ENCODE measurements at places on chromosomes 1 and 21.

DNA sequence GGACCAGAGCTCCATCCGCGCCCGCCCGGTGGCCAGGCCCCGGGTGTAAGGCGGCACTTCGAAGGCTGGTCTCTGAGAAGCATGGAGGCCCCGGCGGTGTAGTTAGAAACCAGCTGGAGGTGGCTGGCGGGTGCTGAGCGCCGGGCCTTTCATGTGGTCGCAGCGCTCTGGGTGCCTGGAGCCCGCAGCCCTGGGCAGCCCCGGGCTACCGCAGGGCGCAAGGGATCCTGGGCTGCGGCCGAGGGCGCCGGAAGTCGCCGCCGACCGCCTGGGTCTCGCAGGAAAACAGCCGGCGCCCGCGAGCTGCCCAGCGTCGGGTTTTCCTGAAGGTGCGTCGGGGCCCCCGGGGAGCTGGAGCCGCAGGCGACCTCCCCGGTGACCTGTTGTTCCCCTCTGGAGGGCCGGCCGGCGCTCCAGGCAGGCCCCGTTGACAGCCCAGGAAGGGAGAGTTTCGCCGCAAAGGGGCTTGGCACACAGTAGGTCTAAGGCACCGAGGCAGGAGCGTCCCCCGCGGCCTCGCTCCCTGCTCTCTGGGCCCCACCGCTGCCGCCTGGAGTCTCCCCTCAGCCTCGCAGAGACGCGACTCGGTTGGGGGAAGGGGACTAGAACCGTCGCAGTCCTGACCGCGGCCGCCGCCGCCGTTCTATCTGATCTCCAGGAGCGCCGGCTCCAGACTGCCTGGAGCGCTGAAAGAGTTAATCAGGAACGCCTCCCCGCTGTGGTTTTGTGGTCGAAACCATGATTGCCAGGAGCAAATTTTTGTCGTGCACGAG, 2.7 kb downstream of the GRHL3 start:
- DNase-seq: no peak

- no peak for DNase-seq
Observed at GRCh38 chr1:119593805-119594204, 54.3 kb downstream of the ZNF697 start.

DNA sequence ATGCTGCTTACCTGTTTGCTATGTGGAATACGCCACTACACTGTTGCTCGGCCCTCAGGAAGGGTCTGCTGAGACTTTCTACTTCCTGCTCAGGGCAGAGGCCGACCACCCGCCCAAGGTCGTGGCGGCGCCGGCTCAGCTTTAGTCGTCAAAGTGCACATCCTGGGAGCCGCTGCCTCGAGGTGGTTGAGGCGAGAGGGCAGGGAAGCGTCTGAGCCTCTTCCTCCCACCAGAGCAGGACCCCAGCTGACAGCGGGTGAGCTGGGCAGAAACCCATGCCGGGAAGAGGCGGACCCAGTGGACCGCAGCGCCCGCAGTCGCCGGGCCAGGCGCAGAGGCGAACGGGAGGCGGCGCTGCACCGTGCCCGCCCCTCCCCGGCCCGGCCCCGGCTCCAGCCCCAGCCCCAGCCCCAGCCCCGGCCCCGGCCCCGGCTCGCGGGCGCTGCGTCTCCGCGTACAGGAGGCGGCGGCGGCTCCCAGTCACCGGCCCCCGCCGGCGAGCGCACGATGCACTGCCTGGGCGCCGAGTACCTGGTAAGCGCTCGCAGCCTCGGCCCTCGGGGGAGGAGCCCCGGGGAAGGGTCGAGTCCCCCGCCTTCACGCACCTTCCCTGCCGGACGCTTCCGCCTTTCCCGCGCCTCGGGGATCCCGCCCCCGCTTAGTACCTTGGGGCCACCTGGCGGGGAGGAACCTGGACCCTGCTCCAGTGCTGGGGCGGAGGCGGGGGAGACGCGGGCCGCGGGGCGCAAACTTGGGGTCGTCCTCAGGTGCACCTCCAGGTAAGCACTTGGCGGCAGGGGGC, at the start of gene SLC44A3:
Gene SLC44A3, plus strand, starts transcription at position 413 of the 802 bp plus-strand sequence. Its CDS starts 95 bp downstream, at position 508.
- no peak for DNase-seq

GRCh38 chr1:22179197-22179803, 36.4 kb upstream of the WNT4 start:
- DNase-seq: no peak

GRCh38 chr1:59268406-59268805, 28.5 kb upstream of the FGGY start:
- DNase-seq: no peak

DNA sequence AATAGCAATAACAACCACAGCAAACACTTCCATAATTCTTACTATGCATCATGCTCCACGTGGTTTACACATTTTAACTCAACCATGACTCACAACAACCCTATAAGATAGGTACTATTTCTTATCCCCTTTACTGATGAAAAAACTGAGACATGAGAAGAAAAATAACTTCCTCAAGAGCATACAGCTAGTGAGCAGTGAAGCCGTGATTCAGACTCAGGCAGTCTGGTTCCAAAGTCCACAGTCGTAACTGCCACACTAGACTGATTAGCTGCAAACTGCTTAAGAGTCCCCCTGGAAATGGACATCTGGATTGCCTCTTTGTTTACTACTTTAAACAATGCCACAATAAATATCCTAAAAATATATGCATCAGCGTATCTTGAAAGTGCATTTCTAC, 55.7 kb downstream of the PLD5 start:
- no peak for DNase-seq

- DNase-seq: peak; percentile 65
Observed at GRCh38 chr1:32500387-32501209, 35.7 kb downstream of the ZBTB8B start.

DNA sequence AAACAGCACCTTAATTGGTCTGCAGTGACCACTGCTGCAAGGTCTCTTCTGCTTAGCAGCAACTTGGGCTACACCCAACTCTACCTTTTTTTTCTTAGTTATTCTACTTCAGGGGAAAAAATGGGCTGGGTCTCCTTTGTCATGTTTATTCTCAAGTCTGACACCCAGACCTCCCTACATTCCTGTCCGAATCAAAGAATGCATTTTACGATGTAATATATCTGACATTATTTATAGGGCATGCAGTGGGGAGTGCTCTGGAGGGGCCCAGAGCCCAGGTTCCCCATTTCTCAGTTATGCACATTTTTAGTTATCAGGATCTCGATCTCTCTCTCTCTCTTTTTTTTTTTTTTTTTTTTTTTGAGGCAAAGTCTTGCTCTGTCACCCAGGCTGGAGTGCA, 50.5 kb downstream of the OPTC start:
- DNase-seq: no peak

DNA sequence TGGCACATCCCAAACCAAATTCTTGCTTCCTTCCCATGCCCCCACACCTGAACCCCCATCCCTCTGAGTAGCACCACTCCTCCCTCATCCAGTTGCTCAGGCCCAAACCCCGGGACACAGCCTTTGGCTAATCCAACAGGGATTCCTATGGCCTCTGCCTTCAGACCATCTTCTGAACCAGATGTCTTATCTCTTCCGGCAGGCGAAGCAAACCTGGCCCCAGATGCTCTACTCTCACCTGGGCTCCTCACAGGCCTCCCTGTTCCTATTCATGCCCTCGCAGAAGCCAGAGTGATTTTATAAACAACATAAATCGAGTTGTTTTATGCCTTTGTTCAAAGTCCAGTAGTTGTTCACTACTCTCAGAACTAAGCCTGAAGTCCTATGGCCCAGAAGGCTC, 12.5 kb upstream of the KCNA2 start:
- no peak for DNase-seq

- DNase-seq: no peak
Observed at GRCh38 chr21:46027851-46028493, 46.4 kb downstream of the COL6A1 start.

DNA sequence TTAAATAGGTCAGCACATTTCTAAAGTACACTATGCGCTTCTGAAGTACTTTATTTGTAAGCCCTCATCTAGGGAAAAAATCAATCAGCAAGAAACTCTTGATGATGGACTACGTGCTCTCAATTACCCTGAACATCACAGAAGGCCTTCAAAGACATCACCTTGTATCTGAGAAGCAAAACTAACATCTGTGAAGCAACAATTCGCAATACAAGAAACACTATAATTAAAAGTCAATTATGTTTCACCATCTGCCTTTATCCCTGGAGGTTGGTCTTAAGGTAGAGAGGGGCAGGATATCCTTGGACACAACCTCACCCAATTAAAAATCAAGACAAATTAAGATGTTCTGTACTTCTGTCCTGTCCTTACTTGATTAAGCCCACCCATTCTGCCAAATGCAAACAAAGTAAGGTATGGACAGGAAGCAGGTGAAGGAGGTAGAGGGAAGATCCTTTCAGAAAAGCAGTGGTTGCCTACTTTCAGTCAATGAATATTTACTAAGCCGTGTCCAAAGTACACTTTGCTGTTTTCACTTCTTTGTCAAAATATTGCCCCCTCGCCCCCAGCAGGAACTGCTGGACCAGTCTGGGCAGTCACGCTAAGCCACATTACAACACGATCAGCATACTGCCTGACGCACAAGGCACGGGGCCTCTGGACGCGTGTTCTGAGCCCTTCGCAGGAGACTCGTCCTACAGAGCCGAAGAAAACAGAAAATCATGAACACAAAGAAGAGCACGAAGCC, 887 bp downstream of the SLC19A2 start:
- DNase-seq: peak; percentile 29

DNA sequence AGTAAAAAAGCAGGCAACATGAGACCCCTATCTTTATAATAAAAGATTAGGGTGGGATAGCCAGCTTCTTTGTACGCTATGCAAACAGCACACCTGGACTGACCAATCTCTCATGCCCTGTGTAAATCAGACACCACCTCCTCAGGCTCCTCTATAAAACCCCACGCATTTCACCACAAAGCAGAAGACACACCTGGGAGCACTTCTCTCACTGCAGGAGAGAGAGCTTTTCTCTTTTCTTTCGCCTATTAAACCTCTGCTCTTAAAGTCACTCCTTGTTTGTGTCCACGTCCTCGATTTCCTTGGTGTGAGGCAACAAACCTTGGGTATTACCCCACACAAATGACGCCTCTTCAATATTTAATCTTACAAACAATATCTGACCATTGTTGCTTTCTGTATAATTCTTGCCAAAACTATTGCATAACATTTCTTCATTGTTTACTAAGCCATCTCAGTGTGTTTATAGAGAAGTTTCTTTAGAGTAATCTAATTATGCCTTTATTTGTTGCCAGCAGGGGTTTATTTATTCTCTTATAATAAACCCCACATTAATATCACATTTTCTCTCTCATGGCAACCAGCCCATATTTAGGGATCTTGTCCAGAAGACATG, 31.6 kb upstream of the NUF2 start:
- peak; percentile 61 for DNase-seq

DNA sequence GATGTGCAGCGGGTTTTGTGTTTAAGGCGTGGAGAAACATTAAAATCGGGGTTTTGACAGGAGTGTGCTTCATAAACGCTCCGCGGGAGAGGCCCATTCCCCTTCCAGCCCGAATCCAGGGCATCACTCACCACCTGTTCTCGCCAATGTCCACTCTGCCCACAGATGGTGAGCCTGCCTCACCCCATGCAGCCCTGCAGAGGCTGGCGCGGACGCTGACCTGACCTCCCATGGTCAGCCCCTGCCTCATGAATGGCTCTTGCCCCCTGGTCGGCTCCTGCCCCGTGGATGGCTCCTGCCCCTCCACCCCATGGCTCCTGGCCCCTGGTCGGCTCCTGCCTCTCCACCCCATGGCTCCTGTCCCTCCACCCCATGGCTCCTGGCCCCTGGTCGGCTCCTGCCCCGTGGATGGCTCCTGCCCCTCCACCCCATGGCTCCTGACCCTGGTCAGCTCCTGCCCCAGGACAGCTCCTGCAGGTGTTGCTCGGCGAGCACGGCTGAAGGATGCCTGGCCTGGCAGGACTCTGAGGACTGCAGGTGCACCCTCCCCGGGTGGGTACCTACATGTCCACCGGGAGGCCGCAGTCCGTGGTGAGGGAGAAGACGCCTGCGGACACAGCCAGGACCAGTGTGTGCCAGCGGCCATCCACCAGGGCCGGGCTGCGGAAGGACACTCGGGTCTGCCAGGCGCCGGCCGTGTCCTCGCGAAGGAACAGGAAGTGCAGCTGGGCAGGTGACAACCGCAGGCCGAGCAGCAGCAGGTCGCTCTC, 6.7 kb downstream of the KRTAP10-1 start:
- no peak for DNase-seq

- peak; percentile 100 for DNase-seq
Observed at GRCh38 chr1:11262171-11263049, at the start of gene MTOR. MTOR (minus strand) TSS chr1:11262551; CDS start chr1:11259409, 3,142 bp downstream.

DNA sequence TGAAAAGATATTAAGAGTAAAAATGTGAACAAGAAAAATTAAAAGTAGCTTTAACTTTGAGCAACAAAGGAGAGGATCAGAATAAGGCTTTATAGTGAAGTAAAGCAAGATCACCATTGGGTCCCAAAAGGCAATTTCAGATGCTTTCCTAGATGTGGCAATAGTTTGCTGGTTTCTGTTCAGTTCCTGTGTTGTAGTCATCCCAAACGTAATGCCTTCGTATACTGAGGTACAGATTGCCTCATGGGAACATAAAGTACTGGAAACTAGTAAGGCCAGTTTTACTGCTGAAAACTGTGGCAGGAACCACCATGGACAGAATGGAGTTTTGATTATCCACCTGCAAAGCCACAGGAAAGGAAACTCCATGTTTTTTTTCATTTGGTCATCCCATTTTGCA, 283.5 kb upstream of the SGIP1 start:
- DNase-seq: no peak

DNA sequence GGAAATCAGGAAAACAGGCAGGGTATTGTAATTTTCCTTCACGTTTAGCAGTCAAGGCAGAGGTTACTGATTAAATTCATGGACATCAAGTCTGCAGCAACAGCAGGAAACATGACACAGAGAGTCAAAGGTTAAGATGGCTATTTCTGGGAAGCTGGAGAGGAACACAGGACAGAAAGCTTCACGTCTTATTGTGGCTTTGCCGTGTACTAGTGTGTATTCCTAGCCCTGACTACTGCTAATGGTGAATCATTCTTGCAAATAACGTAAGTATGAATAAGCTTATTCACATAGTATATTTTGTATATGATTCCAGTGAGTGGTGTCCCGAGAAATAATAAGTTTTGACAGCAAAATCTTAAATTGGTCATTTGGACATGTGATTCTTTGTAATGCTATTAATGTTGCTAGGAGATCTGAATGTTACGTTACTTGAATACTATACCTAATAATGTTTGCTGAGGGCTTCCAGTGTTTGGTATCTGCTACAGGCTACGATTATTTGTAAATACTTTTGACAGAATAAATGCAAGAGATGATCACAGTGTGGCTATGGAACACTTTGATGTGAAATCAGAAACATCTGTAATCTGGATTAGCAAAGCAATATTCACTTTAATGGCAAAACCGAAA, 77.4 kb downstream of the DISP1 start:
- no peak for DNase-seq

Measured in NCI-H1105 (cell line).